ENCODE measurements at places on chromosomes 16 and 17. TPM values are rescaled to one million over a fixed set of nuclear protein-coding genes. Genes with fewer than 3 reads are reported as not detected.

The SRL gene
- 0.11 TPM for total RNA-seq

The WNT3 gene
- 1.9 TPM for total RNA-seq

DNA sequence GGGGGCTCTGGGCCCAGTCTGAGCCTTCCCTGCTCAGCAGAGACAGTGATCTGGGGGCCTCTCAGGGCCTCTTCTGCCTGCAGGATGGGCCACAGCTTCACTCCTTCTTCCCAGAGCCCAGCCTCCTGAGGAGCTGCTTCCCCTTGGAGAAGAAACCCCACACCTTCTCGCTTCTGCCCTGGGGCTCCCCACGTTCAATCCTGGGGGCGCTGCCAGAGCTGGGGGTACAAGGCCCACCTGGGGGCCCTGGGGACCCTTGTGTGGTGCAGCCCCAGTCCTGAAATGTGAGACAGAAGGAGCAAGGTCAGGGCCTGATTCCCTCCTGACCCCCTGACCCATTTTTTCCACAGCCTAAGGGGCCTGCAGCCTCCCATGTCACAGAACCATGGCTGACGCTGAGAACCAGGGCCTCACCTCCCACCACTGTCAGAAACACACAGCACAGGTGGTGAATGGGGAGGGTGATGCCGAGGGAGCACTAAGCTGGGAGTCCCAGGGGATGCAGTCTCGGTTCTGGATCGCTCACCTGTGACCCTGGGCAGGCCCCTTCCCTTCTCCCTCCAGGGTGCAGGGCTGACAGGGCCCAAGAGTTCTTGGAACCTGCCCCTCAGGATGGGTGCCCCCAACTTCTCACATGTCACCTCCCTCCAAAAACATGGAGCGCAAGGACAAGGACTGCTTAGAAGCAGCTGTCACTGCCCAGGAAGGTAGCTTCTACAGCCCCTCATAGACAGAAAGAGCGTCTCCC is 21.6 kb upstream of the MPO start:
- no peak for DNase-seq

DNA sequence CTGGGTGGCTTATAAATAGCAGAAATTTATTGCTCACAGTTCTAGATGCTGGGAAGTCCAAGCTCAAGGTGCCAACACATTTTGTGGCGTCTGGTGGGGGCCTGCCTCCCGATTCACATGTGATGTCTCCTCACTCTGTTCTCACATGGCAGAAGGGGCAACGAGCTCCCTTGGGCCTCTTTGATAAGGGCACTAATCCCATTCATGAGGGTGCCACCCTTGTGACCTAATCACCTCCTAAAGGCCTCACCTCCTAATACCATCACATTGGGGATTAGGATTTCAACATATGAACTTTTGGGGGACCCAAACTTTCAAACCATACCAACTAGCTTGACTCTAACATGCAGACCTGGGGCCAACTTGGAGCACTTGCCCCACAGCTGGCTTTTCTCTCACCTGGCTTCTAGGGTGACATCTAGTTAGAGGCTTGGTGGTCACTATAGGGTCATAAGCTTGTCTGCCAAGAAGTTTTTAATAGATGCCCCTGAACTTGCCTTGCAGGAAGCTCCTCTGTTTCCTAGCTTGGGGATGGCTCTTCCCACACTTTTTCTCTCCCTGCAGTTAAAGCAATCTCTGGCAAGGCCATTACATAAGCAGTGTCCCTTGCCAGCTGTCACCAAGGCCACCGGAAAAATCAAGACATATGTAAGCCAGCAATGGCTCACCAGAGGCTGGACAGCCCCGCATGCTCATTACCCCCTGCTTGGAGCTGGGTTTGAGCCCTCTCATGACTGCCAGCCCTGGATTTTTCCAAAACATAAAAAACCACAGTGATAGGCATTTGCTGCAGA is 8.4 kb upstream of the MED9 start:
- DNase-seq = no peak

- DNase-seq = no peak
Measured at GRCh38 chr17:51263006-51263405, 2.7 kb downstream of the UTP18 start.
